ENCODE measurements at places on chromosomes 5 and 9. TPM values are rescaled to one million over a fixed set of nuclear protein-coding genes. Genes with fewer than 3 reads are reported as not detected.

- no peak for DNase-seq
These were observed 123.8 kb upstream of the KLF4 start for GRCh38 chr9:107613321-107613720.

DNA sequence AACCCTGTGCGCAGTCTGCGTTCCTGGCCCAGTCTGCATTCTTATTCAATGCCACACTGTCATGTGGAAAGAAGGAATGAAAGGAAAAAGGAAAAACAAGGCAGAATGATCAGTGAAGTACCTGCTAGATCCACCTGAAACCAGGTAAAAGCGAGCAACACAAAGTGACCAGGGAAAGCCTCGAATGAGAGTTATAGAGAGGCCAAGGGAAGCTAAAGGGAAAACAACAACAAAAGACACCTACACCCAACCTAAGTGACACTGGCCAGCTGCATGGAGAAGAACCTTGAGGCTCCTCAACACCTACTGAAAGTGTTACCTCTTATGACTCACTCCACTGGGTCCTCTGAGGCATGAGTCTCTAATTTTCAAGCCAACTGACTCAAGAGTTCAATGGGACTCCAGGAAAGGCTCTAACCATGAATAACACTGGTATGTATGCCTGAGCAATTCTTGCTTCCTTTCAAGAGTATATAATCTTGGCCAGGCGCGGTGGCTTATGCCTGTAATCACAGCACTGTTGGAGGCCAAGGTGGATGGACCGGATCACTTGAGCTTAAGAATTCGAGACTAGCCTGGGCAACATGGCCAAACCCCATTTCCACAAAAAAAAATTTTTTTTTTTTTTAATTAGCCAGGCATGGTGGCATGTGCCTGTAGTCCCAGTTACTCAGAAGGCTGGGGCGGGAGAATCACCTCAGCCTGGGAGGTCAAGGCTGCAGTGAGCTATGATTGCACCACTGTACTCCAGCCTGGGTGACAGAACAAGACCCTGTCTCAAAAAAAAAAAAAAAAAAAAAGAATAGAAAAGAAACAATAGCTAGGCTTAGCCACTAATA lies 29.0 kb downstream of the MTMR12 start:
- DNase-seq = peak; percentile 60

MFAP3 gene
- total RNA-seq = 13.5 TPM

NINJ1 gene
- 14.6 TPM for total RNA-seq

- no peak for DNase-seq
These were observed 207.6 kb downstream of the FBXL17 start for GRCh38 chr5:108174286-108174685.

DNA sequence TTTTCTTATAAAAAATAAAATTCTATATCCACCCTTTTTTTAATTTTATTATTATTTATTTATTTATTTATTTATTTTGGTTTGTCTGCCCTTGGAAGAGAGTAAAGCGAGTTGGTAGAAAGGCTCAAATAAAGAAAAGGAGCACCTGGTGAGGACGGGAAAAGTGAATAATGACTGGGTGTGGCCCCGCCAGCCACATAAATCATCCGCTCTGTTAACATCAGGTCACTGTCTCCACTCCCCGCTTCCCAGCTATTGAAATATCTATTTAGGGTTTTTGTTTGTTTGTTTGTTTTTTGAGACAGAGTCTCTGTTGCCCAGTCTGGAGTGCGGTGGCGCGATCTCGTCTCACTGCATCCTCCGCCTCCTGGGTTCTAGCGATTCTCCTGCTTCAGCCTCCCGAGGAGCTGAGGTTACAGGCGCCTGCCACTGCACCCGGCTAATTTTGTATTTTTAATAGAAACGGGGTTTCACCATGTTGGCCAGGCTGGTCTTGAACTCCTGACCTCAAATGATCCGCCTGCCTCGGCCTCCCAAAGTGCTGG lies 844 bp downstream of the POLR3G start:
- DNase-seq = no peak

- DNase-seq = no peak
These were observed 11.7 kb downstream of the BICD2 start for GRCh38 chr9:92752812-92753404.

GRCh38 chr9:21096172-21096900 lies 18.6 kb upstream of the IFNB1 start:
- DNase-seq = peak; percentile 86

STC2 gene
- 48.3 TPM for total RNA-seq

DNA sequence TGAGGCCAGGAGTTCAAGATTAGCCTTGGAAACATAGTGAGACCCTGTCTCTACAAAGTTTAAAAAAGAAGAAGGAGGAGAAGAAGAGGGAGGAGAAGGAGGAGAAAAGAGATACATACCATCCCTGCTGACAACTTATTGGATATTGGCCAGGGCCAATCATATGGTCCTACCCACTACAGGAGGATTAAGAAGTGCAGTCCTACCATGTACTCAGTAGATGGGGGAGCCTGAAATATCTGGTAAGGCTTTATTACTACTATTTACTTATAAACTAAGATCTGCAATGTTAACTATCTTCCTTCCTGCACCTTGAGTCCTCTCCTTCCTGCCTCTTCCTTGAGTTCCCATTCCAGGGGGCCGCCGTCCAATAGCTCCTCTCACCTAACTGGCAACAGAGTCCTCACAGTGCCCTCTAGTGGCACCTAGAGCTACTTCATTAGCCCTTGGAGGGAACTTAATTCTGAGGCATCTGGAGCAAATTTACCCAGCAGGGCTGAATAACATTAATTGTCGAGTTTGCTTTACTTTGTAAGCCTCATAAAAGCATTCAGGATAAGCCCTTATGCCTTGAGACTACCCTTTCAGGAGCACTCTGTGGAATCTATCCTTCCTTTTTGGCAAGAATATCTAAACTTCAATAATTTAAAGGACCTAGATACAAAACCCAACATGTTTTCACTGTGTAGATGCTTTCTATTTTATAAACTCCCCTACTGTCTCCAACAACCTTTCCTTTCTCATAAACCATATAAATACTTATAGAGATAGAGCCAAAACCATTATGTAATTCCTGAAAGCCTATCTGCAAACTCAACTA lies 39.1 kb upstream of the RANBP6 start:
- peak; percentile 79 for DNase-seq

DNA sequence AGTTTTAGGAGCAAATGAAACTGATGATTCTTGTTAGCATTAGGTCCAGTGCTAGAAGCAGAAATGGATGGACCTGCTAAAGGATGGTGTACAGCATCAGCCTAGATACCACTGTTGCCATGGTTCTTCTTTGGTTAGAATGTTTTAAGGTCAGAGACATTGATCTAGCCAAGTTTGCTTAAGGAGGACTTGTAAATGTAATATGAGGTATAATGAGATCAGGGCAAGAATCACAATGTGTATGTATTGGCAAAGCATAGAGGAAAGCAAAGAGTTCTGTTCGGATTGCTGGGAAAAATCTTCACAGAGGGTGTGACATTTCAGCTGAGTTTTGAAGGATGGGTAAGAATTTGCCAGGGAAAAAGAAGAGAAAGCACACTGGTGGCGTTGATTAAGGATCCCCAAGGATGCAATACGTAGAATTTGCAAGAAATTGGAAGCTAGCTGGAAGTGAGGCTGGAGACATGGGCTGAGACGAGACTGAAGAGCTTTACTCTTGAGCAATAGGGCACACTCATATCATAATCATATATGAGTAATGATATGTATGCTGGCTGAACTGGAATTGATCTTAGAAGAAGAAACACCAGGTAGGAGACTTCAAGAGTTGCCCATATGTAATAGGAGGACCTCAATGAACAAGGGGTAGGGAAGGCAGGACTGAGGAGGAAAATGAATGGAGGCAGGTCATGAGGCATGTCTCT lies 102.0 kb downstream of the ZNF462 start:
- peak; percentile 30 for DNase-seq

DNA sequence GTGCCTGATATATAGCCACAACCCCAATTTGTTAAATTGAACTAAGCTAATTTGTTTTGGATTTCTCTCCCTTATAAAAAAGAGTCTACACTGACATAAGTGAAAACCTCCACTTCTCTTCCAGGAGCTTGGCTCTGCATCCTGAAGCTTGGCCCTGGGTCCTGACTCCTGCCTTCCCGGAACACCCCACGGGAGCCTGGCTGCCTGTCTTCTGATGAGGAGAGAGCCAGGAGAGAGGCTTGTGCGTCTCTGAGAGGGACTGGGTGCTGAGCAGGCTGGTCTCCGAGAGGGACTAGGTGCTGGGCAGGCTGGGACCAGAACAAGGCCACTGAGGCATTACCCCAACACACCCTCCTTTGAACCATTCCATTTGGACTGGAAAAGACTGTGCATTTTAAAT lies 6.5 kb upstream of the PTGES start:
- no peak for DNase-seq

MACIR gene
- 13.8 TPM for total RNA-seq

GRCh38 chr9:107673861-107674720 lies 184.5 kb upstream of the KLF4 start:
- no peak for DNase-seq

- DNase-seq = peak; percentile 73
These were observed at the start of gene MRPL41 for GRCh38 chr9:137551264-137552021. TSS of gene MRPL41 (plus strand) at chr9:137551879. CDS start at chr9:137552082, 203 bp downstream.

Data from fibroblast of the aortic adventitia (primary cell).